Spinal cord (tissue), 10 donors: ENCODE measurements at places on chromosomes 6 and 20. TPM values are rescaled to one million over a fixed set of nuclear protein-coding genes. Genes with fewer than 3 reads are reported as not detected.

DNA sequence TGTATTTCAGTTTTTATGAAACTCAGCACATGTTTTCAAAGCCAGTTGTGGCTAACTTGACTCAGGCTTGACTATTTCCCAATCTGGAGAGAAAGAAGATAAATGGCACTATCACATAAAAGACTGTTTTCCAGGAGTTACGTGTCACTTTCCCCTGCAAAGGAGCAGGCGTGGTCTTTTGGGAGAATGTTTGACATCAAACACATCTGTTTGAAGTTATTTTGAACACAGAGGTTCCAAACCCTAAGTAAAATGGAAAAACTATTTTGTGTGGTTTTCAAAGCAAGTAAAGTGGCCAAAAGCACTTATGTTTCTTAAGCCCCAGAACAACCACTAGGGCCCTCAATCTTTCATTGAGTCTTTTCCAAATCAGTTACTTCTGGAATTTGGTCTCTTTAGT lies 89.7 kb downstream of the FOXF2 start:
- DNase-seq, result no peak

DNA sequence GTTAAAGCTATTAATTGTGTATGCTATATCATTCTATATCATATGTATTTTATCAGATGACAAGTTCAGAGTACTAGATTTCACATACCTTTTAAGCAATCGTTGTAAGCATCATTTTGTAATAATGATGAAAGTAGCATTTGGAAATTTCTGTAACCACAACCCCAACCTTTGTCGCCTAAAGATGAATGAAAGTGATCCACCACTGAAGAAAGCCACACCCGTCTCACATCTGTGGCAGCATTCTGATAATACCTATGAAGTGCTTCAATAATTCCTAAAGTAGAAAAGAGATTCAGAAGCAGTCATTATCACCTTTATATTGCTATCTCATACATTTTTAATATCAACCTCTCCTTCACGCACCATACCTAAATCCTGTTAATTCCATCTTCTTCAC lies 16.6 kb downstream of the ZUP1 start:
- DNase-seq, result no peak

Gene FAM209B
- total RNA-seq, result 0.50 TPM

- no peak for DNase-seq
Measured at GRCh38 chr6:139448051-139448649, 73.7 kb upstream of the CITED2 start.

DNA sequence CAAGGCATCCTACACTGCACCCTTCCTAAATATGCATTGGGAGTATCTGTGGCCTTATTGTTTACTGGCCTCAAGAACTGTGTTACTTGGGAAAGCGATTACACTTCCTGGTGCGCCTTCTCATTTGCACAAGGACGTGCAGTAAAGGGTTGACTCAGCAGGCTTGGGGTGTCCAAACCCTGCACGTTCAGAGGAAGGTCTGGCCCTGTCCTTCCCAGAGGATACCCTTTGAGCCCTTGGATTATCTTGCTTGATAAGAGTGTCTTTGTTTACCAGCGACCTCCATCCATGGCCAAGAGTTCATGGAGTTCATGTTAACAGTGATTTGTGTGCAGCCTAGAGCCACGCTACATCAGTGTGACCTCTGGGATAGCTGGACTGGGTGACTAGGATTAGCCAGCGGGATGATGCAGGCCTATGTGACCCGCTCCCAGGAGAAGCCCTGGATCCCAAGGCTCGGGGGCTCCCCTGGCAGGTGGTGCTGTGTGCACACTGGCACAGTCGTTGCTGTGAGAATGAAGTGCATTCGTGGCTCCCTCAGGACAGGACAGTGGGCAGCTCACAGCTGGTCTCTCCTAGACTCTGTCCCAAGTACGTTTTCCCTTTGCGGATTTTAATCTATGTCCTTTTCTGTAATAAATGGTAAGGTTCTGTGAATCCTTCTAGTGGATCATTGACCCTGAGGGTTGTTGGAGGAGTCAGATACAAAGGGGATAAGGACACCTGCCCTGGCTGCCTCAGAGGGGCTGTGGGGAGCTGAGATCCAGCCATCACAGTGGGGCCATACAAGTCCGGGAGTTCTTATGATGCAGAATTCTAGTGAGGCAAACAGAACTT lies 73.5 kb downstream of the TTLL2 start:
- no peak for DNase-seq

DNA sequence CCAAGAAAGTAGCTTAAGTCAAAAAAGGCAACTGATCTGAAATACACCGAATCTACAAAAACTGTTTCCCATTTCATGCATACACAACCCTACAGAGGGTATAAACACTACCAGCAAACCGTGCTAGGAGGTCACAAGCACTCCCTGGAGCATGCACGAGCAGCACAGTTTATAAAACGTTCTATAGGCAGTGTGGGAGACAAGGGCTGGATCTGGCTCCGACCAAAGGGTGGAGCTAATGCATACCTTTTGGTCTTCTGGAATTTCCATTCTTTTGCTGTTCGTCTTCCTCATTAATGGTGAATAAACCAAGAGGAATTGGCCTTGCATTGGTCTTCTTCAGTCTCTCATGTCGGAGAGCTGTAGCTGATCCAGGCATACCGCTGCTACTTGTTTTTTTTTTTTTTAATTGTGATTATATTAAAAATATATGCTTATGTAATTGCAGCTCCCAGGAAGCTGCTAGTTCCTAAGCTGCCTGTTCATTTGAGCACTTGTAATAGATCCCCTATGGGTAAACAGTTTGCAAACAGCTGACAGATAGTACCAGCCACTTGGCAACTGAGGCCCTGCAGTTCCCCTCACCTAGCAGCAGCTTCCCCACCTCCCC lies 24.5 kb downstream of the MAP7 start:
- no peak for DNase-seq

Gene SPDEF
- 0.20 TPM for total RNA-seq

- no peak for DNase-seq
Measured at GRCh38 chr6:111105578-111105977, 18.3 kb downstream of the SLC16A10 start.

Gene ARFGEF3
- total RNA-seq, result 45.6 TPM

Gene TNFAIP3
- 5.1 TPM for total RNA-seq

Gene MRAP2
- 5.4 TPM for total RNA-seq

Gene DNAH8
- 0.10 TPM for total RNA-seq

DNA sequence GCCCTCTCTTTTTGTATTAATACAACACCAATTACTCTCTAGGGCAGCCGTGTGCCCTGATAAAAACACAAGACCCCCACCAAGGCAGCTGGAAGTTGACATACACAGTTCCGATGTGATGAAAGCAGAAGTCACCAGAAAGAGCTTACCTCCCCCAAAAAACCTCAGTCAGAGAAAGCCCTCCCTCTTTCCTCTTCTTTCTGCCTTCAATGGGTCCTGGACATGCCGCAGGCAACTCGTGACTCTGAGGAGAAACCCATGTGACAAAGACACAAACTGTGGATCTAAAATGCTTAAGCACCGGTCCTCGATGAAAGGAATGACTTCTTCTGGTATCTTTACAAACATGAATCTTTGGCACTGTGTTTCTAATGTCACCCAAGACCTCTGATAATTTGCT lies 117.7 kb upstream of the CCDC28A start:
- DNase-seq, result no peak

Gene MYH7B
- 1.6 TPM for total RNA-seq
